ENCODE measurements at places on chromosomes 12 and 14.

DNA sequence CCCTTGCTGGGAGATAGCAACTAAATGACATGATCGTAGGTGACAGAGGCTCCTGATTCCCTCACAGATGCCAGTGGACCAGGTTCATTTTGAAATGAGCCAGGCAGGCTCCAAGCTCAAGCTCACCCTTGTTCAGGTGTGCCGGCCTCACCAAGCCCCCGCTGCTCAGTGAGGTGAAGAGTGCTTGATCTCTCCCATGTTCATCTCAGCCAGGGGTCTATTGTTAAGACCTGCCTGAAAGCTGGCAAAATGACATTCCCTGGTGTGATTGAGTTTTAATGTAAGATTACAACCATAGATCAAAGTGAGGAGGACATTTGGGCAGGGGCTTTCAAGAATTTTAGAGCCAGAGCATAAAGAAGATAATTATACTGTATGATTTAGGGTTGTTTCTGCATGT is 497.9 kb downstream of the EGLN3 start:
- no peak for DNase-seq

DNA sequence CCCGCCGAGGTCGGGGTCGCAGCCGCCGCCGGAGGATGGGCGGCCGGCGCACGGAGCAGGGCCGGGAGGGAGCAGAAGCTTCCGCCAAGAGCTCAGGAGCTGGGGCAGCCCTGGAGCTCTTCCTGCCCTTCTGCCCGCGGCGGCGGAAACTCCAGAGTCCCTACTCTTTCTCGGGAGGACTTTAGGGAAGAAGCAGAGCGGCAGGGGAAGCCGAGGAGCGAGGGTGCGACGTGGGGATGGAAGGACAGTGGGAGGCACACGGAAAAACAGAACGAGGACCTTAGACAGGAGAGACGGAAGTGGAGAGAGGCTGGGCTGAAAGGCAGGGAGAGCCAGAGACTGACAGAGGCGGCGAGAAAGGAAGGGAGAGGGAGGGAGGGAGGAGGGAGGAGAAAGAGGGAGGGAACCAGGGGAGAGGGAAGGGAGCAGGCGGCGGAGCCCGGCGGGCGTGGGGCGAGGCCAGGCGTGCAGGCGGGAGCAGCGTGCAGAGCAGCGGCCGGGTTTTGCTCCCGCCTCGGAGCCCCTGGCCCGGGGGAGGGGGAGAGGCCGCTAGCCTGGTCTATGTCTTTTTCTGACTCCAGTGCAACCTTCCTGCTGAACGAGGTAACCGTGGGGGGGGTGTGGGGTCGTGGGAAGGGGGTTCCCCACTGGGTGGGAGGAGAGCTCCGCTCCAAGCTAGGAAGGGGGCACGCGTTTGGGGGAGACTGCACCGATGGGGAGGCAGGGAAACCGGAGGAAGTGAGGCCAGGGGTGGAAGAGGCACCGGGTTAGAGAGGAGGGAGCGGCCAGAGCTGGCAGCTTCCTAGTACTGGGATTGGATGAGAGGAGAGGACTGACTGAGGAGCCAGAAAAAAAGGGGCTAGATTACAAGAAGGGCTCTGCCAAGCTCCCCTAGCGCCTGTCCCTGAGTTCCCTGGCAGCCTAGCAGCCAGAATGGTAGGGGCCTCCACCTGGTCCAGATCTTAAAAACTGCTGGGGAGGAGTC is 2.9 kb upstream of the CACNB3 start:
- peak; percentile 48 for DNase-seq

DNA sequence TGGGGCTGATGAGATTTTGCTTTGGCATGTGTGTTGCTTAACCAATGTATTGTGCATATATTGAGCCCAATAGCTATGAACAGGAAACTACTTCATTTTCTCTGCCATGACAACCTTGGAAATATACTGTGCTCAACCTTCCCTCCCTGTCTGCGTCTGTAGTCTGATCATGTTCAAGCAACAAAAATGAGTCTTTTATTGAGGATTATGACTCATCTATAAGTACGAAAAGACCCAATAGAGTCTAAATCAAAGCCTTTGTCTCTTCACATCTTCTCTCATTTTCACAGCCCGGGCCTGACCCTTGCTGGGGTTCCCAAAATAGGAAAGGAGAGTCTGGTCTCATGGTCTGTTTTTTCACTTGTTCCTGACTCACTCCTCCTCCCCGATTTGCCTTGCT is 158.2 kb downstream of the CAND1 start:
- DNase-seq = no peak

GRCh38 chr12:113479216-113479589 is 7.5 kb upstream of the LHX5 start:
- no peak for DNase-seq

- peak; percentile 32 for DNase-seq
Observed at GRCh38 chr12:52496590-52497071, 3.6 kb upstream of the KRT6A start.

- DNase-seq = no peak
Observed at GRCh38 chr12:59940631-59941342, 345.0 kb downstream of the SLC16A7 start.

GRCh38 chr12:111664961-111665865 is 20.5 kb downstream of the BRAP start:
- no peak for DNase-seq

GRCh38 chr12:87982208-87982607 is 47.0 kb downstream of the C12orf50 start:
- DNase-seq = peak; percentile 8

GRCh38 chr14:48378541-48378940 is 703.1 kb upstream of the MDGA2 start:
- no peak for DNase-seq

DNA sequence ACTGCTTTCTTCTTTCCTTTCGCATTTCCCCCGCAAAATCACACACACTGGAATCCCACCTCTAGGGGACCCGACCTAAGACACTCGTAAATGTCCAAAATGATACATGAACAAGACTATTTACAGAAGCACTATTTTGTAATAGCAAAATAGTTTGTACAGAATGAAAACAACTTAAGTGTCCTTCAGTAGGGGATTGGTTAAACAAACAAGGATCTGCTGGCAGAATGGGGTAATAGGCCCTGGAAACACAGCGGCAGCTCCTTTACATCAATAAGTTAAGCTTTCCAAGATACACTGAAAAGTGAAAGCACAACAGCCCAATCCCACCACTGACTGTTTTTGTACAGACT is 48.8 kb downstream of the LTBP2 start:
- peak; percentile 51 for DNase-seq

GRCh38 chr14:54117924-54118323 is 161.3 kb upstream of the BMP4 start:
- DNase-seq = no peak

- DNase-seq = peak; percentile 83
Observed at GRCh38 chr12:26153421-26154154, 28.8 kb upstream of the BHLHE41 start.

DNA sequence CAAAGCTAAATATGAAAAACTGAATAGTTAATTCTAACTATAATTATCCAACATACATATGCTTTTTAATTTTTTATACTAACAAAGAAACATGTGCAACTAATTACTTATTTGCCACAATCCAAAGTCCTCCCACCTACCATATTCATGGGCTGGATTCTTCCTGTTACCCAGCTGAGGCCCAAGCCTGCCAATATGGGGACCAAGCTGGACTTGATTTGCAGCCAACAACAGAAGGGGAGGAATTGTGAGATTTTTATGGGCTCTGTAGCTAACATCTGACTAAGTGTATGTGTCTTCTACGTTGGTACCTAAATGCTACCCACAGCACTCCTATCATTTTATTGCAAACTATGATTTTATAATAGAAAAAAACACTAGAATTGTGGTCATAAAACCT is 13.1 kb upstream of the ANKS1B start:
- no peak for DNase-seq

- DNase-seq = no peak
Observed at GRCh38 chr14:30770376-30770775, 104.0 kb upstream of the COCH start.

- no peak for DNase-seq
Observed at GRCh38 chr12:75684678-75685616, 173.5 kb upstream of the KRR1 start.

- no peak for DNase-seq
Observed at GRCh38 chr12:25295361-25295760, 44.6 kb upstream of the KRAS start.

- no peak for DNase-seq
Observed at GRCh38 chr14:36454599-36455240, 65.3 kb downstream of the NKX2-1 start.

- DNase-seq = no peak
Observed at GRCh38 chr12:77372494-77372893, 307.1 kb upstream of the E2F7 start.

DNA sequence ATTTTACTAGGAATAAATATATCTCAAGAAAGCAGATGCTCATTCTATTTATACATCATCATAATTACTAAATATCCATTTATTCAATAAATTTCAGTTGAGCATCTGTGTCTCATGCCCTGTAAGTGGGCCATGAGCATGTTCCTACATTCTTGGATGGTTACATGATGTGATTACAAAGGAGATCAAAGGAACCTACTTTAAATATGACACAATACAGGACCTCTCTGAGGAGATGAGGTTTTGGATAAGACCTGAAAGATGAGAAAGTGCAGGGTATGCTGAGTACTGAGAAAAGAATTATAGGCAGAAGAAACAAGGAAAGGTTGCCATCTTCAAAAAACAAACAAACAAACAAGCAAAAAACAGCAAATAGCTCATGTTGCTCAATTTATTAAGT is 105.4 kb upstream of the CNTN1 start:
- DNase-seq = no peak

- no peak for DNase-seq
Observed at GRCh38 chr14:93967637-93968250, 8.6 kb downstream of the ASB2 start.

- DNase-seq = no peak
Observed at GRCh38 chr12:51953089-51953488, 1.6 kb downstream of the ACVR1B start.

DNA sequence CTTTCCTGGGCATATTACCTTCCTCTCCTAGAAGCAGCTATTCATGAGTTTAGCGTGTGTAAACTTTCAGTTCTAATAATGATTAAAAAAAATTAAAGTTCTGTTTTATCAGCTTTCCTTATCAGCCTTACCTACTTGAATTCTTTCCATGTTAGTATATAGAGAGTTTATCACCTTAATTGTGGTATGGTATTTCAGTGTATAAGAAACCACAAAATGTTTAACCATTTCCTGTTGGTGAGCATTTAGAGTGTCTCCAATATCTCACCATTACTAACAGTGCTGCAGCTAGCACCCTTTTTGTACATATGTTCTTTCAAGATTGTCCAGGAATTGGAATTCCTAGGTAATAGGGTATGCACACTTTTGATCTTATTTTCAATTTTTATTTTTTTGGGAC is 89.5 kb downstream of the FBXO33 start:
- DNase-seq = no peak

DNA sequence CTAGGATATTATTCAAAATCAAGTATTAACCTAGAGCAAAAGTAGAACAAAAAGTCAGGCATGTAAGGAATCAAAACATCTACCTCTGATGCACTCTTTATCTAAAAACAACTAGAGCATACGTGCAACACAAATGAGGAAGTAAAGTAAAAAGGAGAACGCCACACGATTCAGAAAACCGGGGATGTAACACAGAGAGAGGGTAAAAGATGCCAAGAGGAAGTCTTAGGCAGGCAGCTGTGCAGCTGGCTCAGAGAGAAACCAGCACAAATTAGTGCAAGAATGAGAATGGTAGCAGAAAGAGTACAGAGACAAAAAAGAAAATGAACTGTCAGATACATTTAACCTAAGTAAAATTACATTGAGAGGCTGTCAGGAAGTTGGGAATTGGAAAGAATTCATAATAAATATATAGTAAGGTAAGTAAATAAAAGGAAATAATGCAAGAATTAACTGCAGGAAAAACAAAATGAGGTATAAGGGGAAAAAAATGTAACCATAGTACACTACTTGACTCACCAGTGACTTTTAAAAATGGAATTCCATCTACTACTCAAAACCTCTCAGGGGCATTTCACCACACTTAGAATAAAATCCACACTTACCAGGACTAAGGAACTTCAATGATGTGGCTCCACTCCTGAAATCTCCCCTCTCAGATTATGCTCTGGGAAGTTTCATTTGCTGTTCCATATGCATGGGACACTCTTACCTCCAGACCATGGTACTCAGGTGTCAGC is 17.1 kb downstream of the BCAT1 start:
- DNase-seq = no peak

GRCh38 chr12:93022603-93023340 is 93.7 kb upstream of the EEA1 start:
- DNase-seq = peak; percentile 29

DNA sequence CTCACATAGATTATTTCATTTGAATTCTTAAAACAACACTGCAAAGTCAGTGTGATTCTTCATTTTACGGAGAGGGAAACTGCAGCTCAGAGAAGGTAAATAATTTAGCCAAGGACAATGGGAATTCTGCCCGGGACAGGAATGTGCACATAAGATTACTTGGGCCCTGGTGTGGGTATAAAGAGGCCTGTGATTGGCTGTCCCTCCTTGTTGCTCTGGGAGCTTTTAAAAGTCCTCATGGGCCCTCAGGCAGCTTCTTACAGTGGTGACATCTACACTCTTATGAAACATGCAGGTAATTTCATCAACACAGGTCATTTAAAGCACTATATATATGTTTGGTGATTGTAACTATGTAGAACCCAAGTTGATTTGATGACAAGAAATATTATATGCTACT is 100.3 kb downstream of the ESR2 start:
- no peak for DNase-seq

DNA sequence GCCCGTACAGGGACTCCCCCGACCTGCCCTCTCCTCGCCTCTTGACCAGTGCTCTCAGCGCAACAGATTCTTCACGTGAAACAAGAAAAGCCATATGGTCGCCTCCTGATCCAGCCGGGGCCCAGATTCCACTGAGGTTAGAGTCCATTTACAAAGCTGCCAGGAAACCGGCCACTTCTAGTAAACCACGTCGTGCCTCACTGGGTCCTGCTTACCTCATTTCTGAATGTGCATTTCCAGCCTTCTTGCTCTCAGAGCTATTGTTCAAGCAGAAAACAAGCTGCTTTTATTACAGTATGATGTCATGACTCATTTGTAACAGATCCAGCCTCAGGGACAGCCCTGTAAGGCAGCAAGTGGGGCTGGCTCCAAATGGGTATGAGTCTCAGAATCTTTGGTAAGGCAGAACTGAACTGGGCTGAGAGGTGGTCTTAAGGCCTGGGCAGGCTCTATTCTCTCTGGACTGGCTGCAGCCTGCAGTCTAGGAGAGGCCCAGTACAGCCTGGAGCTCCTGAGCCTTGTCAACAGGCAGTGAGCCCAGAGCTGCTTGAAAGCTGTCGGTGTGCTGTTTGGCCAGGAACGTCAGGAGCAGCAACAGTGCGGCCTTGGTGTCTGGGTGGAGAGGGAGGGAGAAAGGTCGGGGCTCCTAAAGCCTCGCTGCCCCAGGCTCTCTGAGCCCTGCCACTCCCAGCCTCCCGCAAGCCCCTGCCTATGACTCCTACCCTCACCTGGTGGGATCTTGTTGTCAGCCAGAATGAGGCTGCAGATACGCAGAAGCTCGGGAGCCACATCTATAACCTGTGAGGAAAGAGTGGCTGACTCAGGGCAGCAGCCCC is 8.3 kb downstream of the REC8 start:
- peak; percentile 70 for DNase-seq

DNA sequence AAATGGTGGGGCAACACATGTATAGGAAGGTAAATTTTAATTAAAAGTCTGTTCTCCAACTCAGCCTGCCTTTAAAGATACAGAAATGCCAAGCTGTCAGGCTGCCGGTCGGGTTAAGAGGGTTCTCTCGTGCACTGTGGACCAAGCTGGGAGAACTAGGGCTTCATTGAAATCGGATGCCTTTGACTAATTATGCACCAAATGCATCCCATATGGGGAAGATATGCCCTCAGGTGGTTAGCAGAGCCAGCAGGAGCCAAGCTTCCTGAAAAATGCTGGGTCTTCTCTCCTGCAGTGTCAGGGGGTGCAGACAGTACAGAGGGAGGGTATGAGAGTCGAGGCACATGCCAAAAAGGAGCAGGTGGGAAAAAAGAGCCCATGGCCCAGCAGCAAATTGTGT is 236.1 kb downstream of the CACNA1C start:
- DNase-seq = no peak

Measured in astrocyte of the cerebellum (primary cell).